ENCODE measurements at places on chromosomes 3 and 15. TPM values are rescaled to one million over a fixed set of nuclear protein-coding genes. Genes with fewer than 3 reads are reported as not detected.

Gene GASK1A
- total RNA-seq, result not detected

Gene CDHR4
- 0.16 TPM for total RNA-seq

Gene DLL4
- 0.14 TPM for total RNA-seq

Gene HTR3E
- total RNA-seq, result not detected

Gene ALDH1A2
- 1.2 TPM for total RNA-seq

Gene KIF7
- 3.5 TPM for total RNA-seq

Gene GOLGA6L10
- 0.71 TPM for total RNA-seq

Gene FETUB
- total RNA-seq, result not detected

Gene PP2D1
- not detected for total RNA-seq

Gene COL8A1
- total RNA-seq, result not detected

Gene OIP5
- 16.1 TPM for total RNA-seq

Gene WDR49
- not detected for total RNA-seq

Gene SPESP1
- total RNA-seq, result 0.97 TPM

Gene TYRO3
- total RNA-seq, result 4.0 TPM

Gene BTBD1
- 56.8 TPM for total RNA-seq

Gene MLF1
- 3.4 TPM for total RNA-seq

Gene GDPGP1
- 12.0 TPM for total RNA-seq

Gene ARHGEF26
- 0.18 TPM for total RNA-seq

Gene CTXN2
- 0.05 TPM for total RNA-seq

Gene ATP13A5
- total RNA-seq, result not detected

Gene EIF4E3
- total RNA-seq, result 17.9 TPM

Gene DAZL
- not detected for total RNA-seq

Gene ZIC1
- not detected for total RNA-seq

Gene MAP1A
- total RNA-seq, result 1.9 TPM

Gene MYLK
- total RNA-seq, result not detected

Gene TGM4
- total RNA-seq, result not detected

Gene CPB1
- not detected for total RNA-seq

Gene SLC22A14
- total RNA-seq, result not detected

Gene CPLX3
- total RNA-seq, result 0.16 TPM

Gene CLN6
- total RNA-seq, result 84.9 TPM

Gene FSIP1
- 0.16 TPM for total RNA-seq

Gene CCR3
- total RNA-seq, result not detected

Gene FOXB1
- total RNA-seq, result 11.8 TPM

Gene CCDC12
- 65.3 TPM for total RNA-seq

Gene SLC28A1
- total RNA-seq, result not detected

Gene TTLL13
- 1.3 TPM for total RNA-seq

Gene EFHB
- total RNA-seq, result 0.94 TPM

Gene SMCO1
- total RNA-seq, result not detected

Gene CLDN11
- 0.18 TPM for total RNA-seq

Gene SLC2A2
- not detected for total RNA-seq

Gene MTHFS
- total RNA-seq, result 33.3 TPM

Gene FYTTD1
- 57.5 TPM for total RNA-seq

Gene P2RY1
- total RNA-seq, result 2.1 TPM

Gene RTP3
- not detected for total RNA-seq

Gene RARB
- not detected for total RNA-seq

Gene GPR62
- total RNA-seq, result not detected

Gene DUOX2
- total RNA-seq, result not detected

Gene ZNF860
- 1.8 TPM for total RNA-seq

Gene PIGBOS1
- 12.3 TPM for total RNA-seq

Gene SEC22C
- 36.1 TPM for total RNA-seq

Gene GOLIM4
- total RNA-seq, result 17.2 TPM

Gene AADACL2
- not detected for total RNA-seq

Gene LRRC31
- total RNA-seq, result 0.07 TPM

Gene RTP4
- 3.9 TPM for total RNA-seq

Gene CERS3
- 0.09 TPM for total RNA-seq

Gene HMG20A
- total RNA-seq, result 49.8 TPM

Gene A4GNT
- total RNA-seq, result not detected

Gene GOLGB1
- total RNA-seq, result 26.4 TPM

Gene GOLGA6L26
- not detected for total RNA-seq

Gene TMIE
- not detected for total RNA-seq

Data from activated T-helper 2 cell treated with anti-CD3 and anti-CD28 coated beads, Interferon-gamma antibody, Interleukin-2, Interleukin-4, amounts not matched to agents 10 μg/mL and 5 μg/mL and 100 μg/mL, durations not matched to agents 14 hours and 24 hours and 36 hours (primary cell).